Activated CD8-positive, alpha-beta T cell treated with anti-CD3 and anti-CD28 coated beads, Interleukin-2, amount 10 ng/mL, durations not matched to agents 7 days and 5 days (primary cell): ENCODE measurements at places on chromosomes 3 and 15. TPM values are rescaled to one million over a fixed set of nuclear protein-coding genes. Genes with fewer than 3 reads are reported as not detected.

The TRAIP gene
- total RNA-seq = 32.9 TPM

The C3orf70 gene
- 0.13 TPM for total RNA-seq

The SPESP1 gene
- total RNA-seq = not detected

The SLC24A5 gene
- not detected for total RNA-seq

The FBXW12 gene
- total RNA-seq = not detected

The PCSK6 gene
- total RNA-seq = 0.76 TPM

The TASOR gene
- 60.5 TPM for total RNA-seq

The IQCH gene
- total RNA-seq = 0.97 TPM

The DET1 gene
- 1.7 TPM for total RNA-seq

The SMARCC1 gene
- 76.4 TPM for total RNA-seq

The SOX14 gene
- not detected for total RNA-seq

The P2RY1 gene
- total RNA-seq = 0.37 TPM

The THOC7 gene
- total RNA-seq = 88.9 TPM

The NFKBIZ gene
- 48.1 TPM for total RNA-seq

The DGKG gene
- 0.42 TPM for total RNA-seq

The UPK1B gene
- not detected for total RNA-seq

The ANKRD34C gene
- not detected for total RNA-seq

The THSD4 gene
- total RNA-seq = not detected

The SCG5 gene
- 3.0 TPM for total RNA-seq

The CILP gene
- total RNA-seq = 0.08 TPM
